Mesenteric fat pad (tissue), 1 donor: ENCODE measurements at places on chromosomes 16 and 17. TPM values are rescaled to one million over a fixed set of nuclear protein-coding genes. Genes with fewer than 3 reads are reported as not detected.

PSMC3IP gene
- 2.2 TPM for total RNA-seq

- DNase-seq: no peak
Measured at GRCh38 chr16:67928561-67929364, 2.9 kb downstream of the CTRL start.

- DNase-seq: no peak
Measured at GRCh38 chr17:74480290-74480689, 13.9 kb downstream of the CD300A start.

DNA sequence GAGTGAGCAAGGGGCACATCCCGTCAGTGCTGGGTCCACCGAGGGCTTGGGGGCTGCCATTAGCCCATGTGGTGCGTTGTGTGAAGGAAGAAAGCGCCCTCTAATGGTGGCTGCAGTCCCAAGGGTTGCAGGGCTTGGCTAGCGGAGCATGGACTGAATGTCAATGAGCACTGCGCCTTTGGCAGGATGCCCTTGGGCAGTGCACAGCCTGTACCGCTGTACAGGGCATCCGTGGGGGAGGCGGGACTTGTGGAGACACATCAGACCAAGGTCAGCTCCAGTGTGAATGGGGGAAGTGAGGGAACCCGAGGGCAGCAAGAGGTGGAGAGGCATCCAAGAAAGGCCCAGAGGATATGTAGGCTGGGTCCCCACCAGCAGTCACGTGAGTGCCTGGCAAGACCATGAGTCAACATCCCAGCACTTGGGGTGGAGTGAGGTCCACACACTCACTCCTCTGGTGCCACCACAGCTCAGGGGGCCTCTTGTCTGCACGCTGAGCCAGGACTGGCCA lies 75.5 kb upstream of the MED9 start:
- no peak for DNase-seq
